Stimulated activated CD8-positive, alpha-beta memory T cell treated with anti-CD3 and anti-CD28 coated beads, Interleukin-7, amount 100 ng/mL, for 24 hours (primary cell): ENCODE measurements at places on chromosomes 16 and 17.

- DNase-seq: no peak
Observed at GRCh38 chr16:51439271-51439670, 288.2 kb upstream of the SALL1 start.

DNA sequence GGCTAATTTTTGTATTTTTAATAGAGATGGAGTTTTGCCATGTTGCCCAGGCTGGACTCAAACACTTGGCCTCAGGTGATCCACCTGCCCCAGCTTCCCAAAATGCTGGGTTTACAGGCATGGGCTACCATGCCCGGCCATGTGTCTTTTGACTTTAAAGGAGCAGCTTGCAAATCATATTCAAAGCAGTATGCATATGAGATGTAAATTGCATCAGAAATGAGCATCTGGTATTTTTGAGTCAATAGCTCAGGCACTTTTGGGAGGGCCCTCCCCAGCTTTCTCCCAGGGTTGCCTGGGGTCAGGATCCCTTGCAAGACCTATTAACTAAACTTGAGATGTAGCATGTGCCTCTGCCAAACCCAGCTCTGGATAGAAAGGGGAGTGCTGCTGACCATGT is 21.5 kb downstream of the EPOP start:
- no peak for DNase-seq

DNA sequence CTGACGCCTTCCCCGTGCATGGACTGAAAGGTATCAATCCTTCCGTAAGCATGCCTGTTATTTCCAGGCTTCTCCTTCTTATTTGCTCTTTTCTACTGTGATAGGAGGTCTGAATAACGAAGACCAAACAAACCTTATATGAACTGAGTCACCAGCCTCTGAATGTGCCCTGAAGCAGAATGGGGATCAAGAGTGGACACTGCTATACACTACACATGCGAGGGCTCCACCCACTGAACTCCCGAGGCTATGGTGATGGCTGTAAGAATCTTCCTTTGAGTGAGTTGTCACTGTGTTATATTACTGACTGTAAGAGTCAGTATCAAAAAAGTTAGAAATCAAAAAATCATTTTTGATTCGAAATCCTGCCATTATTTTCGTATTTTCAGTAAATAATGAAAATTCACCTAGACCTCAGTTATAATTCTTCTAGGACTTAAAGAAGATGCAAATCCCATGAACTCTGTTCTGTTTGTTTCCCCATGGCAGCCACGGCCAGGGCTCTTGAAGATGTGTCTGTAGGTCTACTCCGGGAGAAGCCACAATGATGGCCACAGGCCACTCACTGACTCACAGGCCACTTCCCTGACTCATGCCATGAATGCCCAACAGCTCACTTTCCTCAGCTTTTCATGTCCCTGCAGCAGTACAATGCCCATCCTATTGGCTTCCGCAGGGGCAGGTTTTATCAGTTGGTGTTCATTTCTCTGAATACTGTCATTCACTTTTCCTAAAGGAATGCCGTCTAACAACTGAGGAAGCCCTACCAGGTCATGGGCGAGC is 54.7 kb downstream of the ZZEF1 start:
- DNase-seq: no peak

DNA sequence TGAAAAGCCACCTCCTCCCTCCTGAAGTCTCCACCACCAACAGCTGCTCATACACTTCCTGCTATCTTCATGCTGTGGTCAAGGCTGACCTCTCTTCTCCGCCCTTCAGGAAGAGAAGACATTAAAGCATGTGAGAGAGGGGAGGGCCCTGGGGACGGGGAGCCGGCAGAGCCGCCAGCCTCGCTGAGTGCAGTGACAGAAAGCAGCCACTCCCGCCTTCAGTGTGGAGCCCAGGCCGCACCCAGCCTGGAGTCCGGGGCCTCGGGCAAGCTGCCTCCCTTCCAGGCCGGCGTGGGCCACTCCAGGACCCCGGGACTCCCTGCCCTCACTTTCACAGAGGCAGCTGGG is 94.7 kb upstream of the TNRC6C start:
- no peak for DNase-seq

DNA sequence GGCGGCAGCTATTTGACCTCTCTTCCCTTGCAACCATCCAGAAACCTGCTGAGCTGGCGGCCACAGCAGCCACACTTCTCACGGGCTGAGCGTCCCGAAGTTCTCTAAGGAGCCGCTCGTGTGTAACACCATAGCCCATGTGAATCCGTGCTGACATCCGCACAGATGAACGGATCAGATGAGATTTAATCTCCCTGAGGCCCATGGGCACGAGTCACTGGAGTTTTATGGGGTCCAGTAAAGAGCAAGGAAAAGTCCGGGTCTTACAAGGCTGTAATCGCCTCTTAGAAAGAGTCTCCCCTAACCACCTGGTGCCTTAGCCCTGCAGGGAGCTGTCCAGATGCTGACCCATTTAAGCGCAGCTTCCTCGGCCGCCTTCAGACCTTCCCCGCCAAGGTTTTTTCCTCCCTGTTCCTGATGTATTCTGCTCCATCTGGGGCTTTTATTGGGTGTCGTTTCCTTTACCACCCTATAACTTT is 5.5 kb upstream of the CACNG5 start:
- no peak for DNase-seq

- DNase-seq: no peak
Observed at GRCh38 chr17:33292201-33292980, 704 bp downstream of the ASIC2 start.

- DNase-seq: no peak
Observed at GRCh38 chr16:65598621-65599020, 476.8 kb upstream of the CDH11 start.

GRCh38 chr17:3712811-3713463 is 10.8 kb upstream of the HASPIN start:
- no peak for DNase-seq

DNA sequence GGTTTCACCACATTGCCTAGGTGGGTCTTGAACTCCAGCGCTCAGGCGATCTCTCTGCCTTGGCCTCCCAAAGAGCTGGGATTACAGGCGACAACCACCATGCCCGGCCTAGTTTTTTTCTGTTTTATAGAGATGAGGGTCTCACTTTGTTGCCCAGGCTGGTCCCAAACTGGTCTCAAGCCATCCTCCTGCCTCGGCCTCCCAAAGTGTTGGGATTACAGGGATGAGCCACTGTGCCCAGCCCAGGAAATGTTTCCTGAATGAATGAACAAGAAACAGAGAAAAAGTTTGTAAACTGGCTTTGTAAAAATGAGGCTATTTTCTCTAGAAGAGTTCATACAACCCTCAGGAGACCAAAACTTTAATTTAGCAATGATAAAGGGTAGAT is 68.0 kb downstream of the WWP2 start:
- no peak for DNase-seq

DNA sequence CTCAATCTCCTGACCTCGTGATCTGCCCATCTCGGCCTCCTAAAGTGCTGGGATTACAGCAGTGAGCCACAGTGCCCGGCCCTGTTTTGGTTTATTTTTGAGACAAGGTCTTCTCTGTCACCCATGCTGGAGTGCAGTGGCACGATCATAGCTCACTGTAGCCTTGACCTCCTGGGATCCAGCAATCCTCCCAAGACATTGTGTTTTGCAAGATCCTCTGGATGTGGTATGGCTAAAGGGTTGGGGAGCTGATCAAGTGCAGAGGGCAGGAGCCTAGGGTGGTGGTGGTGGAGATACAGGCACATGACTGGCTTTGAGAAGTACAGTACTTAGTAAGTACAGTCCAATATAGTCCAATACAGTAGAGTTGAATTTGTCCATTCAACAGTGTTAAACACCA is 16.6 kb upstream of the TNS4 start:
- DNase-seq: no peak

GRCh38 chr17:17819561-17819995 is 17.2 kb downstream of the SREBF1 start:
- peak; percentile 39 for DNase-seq

GRCh38 chr17:73555199-73555960 is 88.9 kb downstream of the SDK2 start:
- no peak for DNase-seq

- no peak for DNase-seq
Observed at GRCh38 chr16:14501331-14502255, 128.5 kb downstream of the PARN start.

DNA sequence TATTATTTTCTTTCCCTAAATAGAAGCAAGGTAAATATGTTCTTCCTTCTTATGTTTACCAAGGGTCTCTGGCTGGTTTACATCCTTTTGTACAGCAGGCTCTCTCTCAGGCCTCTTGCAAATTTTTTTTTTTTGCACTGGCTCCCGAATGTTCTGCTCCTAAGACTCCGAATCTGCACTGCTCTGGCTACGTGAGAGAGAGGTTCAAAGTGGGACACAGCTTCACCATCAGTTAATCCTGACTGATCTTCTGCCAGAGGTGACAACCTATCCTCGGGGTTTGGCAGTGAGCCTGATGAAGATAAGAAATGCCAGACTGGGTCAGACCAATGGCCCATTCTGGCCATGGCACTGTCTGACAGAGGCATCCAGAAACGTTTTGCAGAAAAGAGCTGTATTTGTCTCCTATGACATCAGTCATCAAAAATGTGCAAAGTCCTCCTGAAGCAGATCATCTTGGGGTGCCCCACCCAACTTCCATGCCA is 136.9 kb downstream of the GRIN2A start:
- DNase-seq: no peak

DNA sequence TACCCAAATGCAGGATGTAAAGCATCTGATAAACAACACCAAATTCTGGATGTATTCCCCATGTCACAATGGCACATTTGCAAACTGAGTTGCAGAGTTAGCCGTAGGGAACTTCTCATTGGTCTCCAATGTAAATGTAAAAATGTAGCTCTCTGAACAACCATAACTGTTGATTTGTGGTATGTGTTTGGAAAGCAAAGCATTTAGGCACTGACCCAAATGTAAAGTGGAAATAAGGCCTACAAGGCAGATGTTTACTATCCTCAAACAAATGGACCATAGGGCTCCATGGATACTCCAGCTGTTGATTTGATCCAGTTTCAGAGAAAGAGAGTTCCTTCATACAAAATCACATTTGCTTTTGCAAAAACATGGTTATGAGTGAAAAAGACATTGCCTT is 223.0 kb upstream of the ELAC2 start:
- no peak for DNase-seq

DNA sequence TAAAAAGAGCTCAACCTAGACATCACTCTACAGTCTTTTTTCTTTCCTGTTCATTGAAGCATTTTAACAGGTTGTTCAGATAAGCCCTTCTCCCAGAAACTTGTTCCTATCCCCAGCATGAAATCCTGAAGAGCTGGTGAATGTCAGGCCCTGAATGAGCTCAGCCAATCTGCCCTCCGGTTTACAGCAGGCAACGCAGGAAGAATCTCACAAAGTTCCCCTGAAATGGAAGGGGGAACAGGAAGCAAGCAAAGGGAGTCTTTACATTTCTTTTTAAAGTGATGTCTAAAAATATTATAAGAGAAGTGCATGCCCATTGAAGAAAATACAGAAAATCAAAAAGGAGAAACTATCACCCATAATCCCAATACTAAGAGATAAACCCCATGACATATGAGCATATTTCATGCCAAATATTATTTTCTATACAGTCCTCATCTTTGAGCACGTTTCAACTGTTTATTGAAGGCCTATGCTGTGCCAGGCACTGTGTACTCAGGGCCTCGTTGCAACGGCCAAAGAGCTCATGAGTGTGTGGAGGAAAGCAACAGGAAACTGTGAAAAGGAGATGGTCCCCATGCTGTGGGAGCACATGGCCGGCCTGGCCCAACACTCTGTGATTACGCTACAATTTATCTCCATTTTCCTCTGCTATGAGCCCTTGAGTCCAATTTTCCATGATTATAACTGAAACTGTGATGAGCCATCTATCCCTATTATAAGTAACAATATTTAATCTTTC is 5.7 kb downstream of the TK2 start:
- no peak for DNase-seq
